HAP-1 (cell line): ENCODE measurements at places on chromosomes 1 and 21.

GRCh38 chr1:54475357-54475881 is 69.2 kb upstream of the SSBP3 start:
- no peak for DNase-seq

- DNase-seq: no peak
These were observed 1061.4 kb downstream of the MRPL39 start for GRCh38 chr21:24545807-24546361.

DNA sequence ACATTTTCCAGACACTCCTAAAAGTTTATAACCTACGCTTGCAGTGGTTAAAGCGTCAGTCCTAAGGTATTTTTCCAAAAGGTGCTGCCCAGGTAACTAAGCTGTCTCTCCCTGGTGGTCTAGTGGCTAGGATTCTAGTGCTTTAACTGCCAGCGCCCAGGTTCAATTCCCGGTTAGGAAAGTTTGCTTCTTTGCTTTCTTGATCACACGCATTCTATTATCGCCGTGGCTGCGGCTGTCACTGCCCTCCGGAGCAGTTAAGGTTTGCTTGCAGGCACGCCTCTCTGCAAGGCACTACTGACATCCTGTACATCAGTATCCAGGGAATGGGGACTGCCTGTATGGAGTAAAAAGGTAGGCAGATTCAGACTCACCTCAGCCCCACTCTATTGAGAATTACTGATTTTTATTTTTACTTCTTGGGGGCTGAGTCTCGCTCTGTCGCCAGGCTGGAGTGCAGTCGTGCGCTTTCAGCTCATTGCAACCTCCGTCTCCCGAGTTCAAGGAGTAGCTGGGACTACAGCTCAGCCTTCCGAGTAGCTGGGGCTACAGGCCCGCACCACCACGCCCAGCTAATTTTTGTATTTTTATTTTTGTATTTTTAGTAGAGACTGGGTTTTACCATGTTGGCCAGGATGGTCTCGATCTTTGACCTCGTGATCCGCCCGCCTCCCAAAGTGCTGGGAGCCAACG is 53.2 kb upstream of the CFAP126 start:
- no peak for DNase-seq

GRCh38 chr1:20152599-20152930 is 13.4 kb downstream of the PLA2G2F start:
- no peak for DNase-seq

GRCh38 chr1:203263496-203263895 is 34.0 kb upstream of the CHIT1 start:
- no peak for DNase-seq

GRCh38 chr1:21594935-21595897 is 73.9 kb downstream of the RAP1GAP start:
- DNase-seq: peak; percentile 24

DNA sequence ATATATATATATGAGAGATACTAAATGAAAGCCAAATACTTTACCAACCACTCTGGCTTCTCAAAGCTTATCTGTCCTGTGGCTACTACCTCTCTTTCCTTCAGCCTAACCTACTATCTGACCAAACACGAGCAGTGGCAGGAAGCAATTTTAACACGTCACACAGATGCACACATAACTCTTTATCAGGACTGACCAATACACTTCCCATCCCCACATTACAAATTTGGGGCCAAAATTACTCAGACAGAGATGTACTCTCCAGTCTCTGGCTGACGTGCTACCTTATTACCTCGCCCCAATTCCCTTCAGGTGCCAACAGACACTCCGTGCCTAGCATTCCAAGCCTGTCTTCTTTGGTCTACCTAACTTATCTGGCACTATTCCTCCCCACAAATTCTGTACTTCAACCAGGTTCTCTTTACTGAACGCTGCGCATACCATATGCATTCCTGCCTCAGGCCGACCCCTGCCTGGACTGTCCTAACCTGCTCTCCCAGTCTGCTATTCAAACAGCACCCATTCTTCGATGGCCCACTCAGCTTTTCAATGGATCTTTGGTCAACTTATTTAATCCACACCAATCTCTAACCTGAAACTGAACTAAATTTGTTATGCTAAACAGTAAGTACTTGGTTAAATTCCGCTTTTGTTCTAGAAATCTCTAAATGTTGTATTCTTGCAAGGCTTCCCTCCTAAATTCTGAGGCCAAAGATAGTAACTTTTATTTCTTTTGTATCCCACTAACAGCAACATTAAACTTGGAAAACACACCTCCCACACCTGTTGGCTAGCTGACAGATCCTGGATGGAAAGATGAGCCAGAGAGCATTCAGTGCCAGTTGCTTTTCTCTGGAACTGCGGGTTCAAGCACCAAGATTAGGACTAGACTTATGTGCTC is 27.9 kb downstream of the RERE start:
- DNase-seq: peak; percentile 21

GRCh38 chr1:237901299-237901934 is 10.7 kb upstream of the ZP4 start:
- DNase-seq: peak; percentile 53

- DNase-seq: no peak
These were observed 59.5 kb upstream of the KCNA3 start for GRCh38 chr1:110734133-110734680.

DNA sequence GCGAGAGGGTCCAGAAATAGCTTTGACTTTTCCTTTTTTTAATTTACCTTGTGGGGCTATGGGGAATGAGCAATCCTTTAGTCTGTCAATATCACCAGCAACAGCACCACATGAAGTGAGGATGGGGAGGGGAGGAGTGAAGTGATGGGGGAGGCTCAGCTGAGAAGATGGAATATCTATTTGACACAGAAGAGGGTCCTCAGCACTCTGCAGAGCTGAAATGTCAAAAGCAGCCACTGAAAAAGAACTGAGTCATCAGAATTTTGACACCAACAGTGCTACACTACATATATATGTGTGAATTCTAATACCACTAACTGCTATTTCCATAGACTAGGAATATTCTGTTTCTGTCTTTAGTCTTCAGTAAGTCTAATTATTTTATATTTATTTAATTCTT is 427.0 kb upstream of the PBX1 start:
- DNase-seq: no peak

DNA sequence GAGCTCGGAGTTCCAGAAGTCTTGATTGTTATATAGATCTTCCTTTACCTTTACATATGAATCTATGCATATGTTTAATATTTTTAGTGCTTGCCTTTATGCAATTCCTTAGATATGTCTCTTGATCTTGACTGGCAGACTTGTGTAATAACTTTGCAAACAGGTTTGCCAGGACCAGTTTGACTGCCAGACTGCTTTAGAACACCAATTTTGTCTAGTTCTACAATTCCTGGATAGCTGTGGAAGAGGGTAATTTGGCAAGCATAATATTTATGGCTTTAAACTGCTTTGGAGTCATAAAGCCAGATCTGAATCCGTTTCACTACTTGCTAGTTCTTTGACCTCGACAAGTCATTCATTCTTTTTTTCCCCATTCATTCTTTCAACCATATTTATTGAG is 250.0 kb downstream of the FAF1 start:
- DNase-seq: no peak

- no peak for DNase-seq
These were observed 2.1 kb upstream of the LCE2B start for GRCh38 chr1:152683846-152684245.

- peak; percentile 6 for DNase-seq
These were observed 57.7 kb upstream of the DPT start for GRCh38 chr1:168786476-168787330.

GRCh38 chr1:172585861-172586260 is 52.9 kb downstream of the SUCO start:
- no peak for DNase-seq
